ENCODE measurements at places on chromosomes 4 and X.

GRCh38 chr4:39812500-39812899 lies 114.6 kb downstream of the UBE2K start:
- no peak for DNase-seq

GRCh38 chr4:187603093-187604025 lies 392.2 kb upstream of the ZFP42 start:
- DNase-seq: no peak

- no peak for DNase-seq
Observed at GRCh38 chr4:145644699-145645098, 25.5 kb downstream of the MMAA start.

DNA sequence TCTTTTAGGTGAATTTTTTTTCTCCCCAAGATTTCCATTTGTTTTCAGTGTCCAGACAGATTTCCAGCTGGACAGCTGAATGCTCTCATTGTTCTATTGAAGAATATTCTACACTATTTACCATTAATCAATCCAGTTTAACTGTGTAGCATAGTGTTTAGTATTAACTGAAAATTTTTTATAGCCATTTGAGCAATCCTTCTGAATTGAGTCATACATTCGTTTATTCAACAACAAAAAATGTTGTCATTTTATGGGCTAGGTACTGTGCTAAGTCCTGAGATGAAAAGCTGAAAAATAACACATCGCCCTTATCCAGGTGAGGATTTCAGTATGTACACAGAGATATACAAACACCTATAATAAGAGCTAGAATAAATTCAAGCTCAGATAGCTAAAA lies 223.3 kb downstream of the COL25A1 start:
- no peak for DNase-seq

- no peak for DNase-seq
Observed at GRCh38 chr4:147582386-147583060, 34.7 kb upstream of the TMEM184C start.

- no peak for DNase-seq
Observed at GRCh38 chr4:185909972-185910371, 98.0 kb upstream of the SORBS2 start.

DNA sequence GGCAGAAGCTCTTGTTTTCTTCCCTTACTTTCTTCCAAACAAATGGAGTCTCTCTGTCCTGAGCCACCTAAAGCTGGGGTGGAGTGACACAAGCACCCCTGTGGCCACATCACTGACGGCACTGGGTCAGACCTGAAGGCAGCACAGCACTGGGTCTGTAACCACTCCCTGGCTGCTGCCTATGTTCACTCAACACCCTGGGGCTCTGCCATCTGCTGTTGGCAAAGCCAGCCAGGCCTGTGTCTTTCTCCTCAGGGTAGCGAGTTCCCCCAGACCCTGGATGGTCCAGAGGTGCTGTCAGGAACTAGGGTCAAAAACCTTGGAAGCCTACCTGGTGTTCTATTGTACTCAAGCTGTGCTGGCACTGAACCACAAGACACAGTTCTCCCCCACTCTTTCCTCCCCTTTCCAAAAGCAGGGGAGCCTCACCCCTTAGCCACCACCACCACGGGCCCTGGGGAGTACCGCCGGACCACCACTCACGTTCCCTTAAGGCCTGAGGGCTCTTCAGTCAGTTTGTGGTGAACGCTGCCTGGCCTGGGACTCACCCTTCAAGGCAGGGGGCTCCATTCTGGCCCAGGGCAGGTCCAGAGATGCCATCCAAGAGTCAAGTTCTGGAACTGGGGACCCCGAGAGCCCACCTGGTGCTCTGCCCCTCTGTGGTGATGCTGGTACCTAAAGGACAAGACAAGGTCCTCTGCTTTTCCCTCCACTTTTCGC lies 31.5 kb downstream of the TMEM271 start:
- DNase-seq: no peak

DNA sequence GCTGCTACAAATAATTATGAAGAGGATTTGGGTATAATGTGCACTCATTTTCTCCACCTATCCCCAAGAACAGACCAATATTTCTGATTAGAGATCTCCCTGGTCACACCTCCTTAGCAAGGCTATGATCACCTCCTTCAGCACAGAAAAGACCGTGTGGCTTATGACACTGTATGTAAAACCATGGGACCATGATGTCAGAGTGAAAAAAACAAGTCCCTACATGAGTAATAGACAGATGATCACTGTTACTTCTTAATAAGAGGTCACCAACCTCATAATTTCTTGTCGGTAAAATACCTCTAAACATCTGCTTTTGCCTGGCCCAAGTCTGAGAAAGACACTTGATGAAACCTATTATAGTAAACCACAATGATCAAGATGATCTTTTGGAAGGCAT lies 330.6 kb upstream of the F9 start:
- no peak for DNase-seq
